ENCODE measurements at places on chromosomes 4 and X. TPM values are rescaled to one million over a fixed set of nuclear protein-coding genes. Genes with fewer than 3 reads are reported as not detected.

Gene UTP3
- 19.3 TPM for total RNA-seq

Gene MAGEA11
- total RNA-seq: not detected

Gene P2RY8
- total RNA-seq: 18.9 TPM

DNA sequence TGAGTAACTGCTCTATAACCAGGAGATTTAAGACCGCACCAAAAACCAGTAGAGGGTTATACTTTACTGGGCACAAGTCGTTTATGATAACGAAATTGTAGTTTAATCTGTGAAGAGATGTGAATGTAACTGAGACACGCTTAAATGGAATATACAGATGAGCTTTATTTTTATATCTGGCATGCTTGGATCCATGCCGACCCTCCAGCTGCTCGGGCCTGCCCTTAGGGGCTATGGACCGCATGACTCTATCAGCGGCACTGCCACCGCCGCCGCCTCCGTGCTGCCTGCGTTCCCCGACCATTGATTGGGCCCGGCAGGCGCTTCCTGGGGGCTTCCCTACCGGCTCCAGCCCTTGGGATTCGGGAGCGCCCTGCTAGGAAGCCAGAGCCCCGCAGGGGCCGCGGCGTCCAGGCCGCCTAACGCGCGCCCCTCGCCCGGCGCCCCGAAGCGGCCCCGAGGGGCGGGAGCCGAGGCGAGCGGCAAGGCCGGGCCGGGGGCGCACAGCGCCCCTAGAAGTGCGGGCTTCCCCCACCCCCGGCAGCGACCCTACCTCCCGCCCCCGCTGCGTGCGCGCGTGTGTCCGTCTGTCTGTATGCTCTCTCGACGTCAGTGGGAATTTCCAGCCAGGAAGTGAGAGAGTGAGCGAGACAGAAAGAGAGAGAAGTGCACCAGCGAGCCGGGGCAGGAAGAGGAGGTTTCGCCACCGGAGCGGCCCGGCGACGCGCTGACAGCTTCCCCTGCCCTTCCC, at the start of gene NFKB1:
Gene NFKB1 (plus strand): TSS at position 664 of the 751 bp plus-strand sequence. CDS start 24,160 bp downstream, outside the sequence.
- DNase-seq: peak; percentile 84

DNA sequence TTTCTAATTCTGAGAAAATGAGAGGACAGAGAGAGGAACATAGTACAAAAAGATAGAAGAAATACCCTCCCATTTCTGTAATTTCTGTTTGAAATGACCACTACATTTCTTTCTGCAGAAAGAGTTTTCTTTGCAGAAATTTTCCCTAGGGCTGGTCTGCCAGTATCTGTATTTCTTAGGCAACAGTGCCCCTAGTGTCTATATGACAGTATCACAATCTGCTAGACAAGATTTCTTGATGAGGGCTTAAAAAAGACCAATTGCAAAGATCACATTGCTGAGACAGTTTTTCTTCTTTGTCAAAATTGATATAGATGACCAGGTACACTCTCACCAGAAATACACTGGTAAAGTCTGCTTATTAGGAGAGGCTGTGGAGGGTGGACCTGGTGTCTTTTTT, 81.0 kb upstream of the ZDHHC15 start:
- no peak for DNase-seq

- no peak for DNase-seq
Measured at GRCh38 chr4:184807797-184808712, 17.7 kb downstream of the ACSL1 start.
